ENCODE measurements at places on chromosomes 3 and 15. TPM values are rescaled to one million over a fixed set of nuclear protein-coding genes. Genes with fewer than 3 reads are reported as not detected.

DNA sequence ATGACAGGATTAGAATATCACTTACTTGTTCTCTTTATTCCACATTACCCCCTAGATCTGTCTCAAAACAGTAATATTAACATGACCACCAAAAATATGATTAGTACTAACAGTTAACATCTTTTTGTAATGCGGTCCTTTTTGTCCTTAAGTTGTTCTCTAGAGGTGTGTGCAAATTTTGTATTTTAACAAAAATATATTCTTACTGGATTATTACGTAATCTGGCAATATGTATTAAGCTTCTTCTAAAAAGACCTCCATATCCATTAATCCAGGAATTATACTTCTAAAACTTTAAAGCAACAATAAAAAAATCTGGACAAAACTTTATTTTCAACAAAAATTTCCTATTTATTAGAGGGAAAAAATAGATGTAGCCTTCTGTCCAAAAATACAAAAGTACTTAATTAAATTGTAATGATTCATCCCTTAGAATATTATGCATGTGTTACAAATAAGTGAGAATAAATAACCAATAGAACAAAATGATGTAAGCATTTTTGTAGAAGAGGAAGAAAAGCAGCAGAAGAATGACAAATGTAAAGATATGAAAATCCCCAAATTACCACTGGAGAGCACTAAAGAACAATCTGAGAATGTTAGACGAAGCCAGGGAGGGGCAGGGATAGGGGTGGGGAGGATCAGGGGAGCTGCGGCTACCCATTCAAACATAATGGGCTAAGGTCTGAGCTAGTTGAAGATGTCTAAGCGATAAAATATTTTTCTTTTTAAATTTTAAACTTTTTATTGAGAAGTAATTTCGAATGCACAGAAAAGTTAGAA, 945.6 kb downstream of the MCTP2 start:
- DNase-seq: no peak
- H3K27ac ChIP-seq: no peak overlapping the region
- no peaks in the 10 kb centered on the region for H3K27me3 ChIP-seq
- H3K4me3 ChIP-seq: no peak overlapping the region

- no peaks in the 10 kb centered on the region for H3K36me3 ChIP-seq
- H3K4me1 ChIP-seq: no peaks in the 10 kb centered on the region
- H3K4me3 ChIP-seq: no peak overlapping the region
- no peak for DNase-seq
These were observed 249.0 kb downstream of the CD47 start for GRCh38 chr3:107841831-107842230.

- H3K27me3 ChIP-seq: no peaks in the 10 kb centered on the region
- H3K4me3 ChIP-seq: no peak overlapping the region
- no peaks in the 10 kb centered on the region for H3K4me1 ChIP-seq
- H3K36me3 ChIP-seq: no peaks in the 10 kb centered on the region
These were observed 571.2 kb downstream of the EDEM1 start for GRCh38 chr3:5758699-5759098.

- no peak for DNase-seq
- H3K4me3 ChIP-seq: no peak overlapping the region
- no peaks in the 10 kb centered on the region for H3K36me3 ChIP-seq
- H3K27ac ChIP-seq: no peak overlapping the region
- no peaks in the 10 kb centered on the region for H3K4me1 ChIP-seq
These were observed 54.0 kb downstream of the SNTN start for GRCh38 chr3:63706321-63707085.

GRCh38 chr3:196162679-196163078, 48.5 kb downstream of the ZDHHC19 start:
- no peak for DNase-seq
- H3K4me1 ChIP-seq: peaks cover 20% of the 10 kb centered on the region
- no peak overlapping the region for H3K27ac ChIP-seq
- no peaks in the 10 kb centered on the region for H3K27me3 ChIP-seq
- H3K36me3 ChIP-seq: no peaks in the 10 kb centered on the region

- H3K4me3 ChIP-seq: no peak overlapping the region
- no peak overlapping the region for H3K27ac ChIP-seq
- DNase-seq: no peak
- H3K36me3 ChIP-seq: no peaks in the 10 kb centered on the region
- no peaks in the 10 kb centered on the region for H3K4me1 ChIP-seq
These were observed 457.0 kb upstream of the ALCAM start for GRCh38 chr3:104909721-104910120.

- H3K4me3 ChIP-seq: no peak overlapping the region
- no peaks in the 10 kb centered on the region for H3K4me1 ChIP-seq
- H3K27ac ChIP-seq: no peak overlapping the region
- no peak for DNase-seq
- no peaks in the 10 kb centered on the region for H3K27me3 ChIP-seq
These were observed 474.7 kb upstream of the IL12A start for GRCh38 chr3:159513867-159514380.

- H3K4me1 ChIP-seq: no peaks in the 10 kb centered on the region
- H3K27ac ChIP-seq: no peak overlapping the region
- no peaks in the 10 kb centered on the region for H3K36me3 ChIP-seq
- no peaks in the 10 kb centered on the region for H3K27me3 ChIP-seq
These were observed 235.2 kb downstream of the DTWD1 start for GRCh38 chr15:49855917-49856637.

DNA sequence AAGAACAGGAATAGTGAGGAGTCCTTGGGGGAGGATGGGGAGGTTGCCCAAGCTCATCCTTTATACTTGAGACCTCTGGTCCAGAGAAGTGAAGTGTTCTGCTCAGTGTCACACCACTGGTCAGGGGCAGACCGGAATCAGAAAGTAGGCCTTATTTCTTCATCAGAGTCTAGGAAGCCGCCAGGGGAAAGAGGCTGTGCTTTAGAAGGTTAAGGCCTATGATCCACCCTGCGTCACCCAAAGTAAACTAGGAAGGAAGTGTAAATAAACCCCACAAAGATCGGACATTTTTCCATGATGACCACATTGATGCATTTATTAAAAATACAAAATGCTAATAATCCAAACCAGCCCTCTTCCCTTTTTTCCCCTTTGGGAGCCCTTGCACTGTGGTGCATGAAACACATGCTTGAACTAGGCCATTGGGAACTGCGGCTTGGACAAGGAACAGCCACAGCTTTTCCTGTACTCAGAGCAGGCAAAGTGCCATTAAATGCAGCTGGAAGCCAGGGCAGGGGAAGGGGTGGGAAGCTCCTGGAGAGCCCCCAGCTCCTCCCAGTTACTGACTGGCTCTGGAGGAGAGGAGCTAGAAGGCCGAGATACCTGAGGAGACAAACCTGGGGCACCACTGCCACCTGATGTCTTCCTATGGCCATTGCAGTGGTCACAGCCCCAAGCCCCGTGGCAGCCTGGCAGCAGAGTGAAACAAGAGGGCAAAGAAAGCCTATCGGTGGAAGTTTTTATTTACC, 37.0 kb downstream of the CDC25A start:
- H3K36me3 ChIP-seq: no peaks in the 10 kb centered on the region
- no peaks in the 10 kb centered on the region for H3K27me3 ChIP-seq
- H3K4me1 ChIP-seq: peaks cover 11% of the 10 kb centered on the region
- no peak overlapping the region for H3K4me3 ChIP-seq
- peak overlapping the region; percentile 11 for H3K27ac ChIP-seq
- peak; percentile 50 for DNase-seq

DNA sequence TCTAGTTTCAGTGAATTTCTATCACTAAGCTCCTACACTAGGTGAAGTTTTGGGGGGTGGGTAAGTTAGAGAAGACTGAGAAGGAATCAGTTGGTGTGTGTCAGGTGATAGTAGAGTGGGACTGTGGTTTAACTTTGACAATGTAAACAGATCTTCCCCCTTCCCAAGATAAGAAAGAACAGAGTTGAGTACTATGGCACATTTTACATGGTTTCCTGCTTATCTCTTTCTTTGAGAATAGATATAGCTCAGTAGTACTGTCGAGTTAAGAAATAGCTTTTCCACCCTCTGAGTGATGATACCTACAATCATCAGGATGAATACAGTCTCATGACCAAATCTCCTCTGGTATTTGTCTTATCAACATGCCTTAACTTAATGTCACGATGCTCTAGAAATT, 42.8 kb downstream of the GAP43 start:
- no peak for DNase-seq
- no peaks in the 10 kb centered on the region for H3K36me3 ChIP-seq
- H3K4me1 ChIP-seq: peaks cover 3% of the 10 kb centered on the region
- no peaks in the 10 kb centered on the region for H3K27me3 ChIP-seq

- H3K4me1 ChIP-seq: no peaks in the 10 kb centered on the region
- no peak overlapping the region for H3K4me3 ChIP-seq
- H3K36me3 ChIP-seq: no peaks in the 10 kb centered on the region
- no peak for DNase-seq
- no peaks in the 10 kb centered on the region for H3K27me3 ChIP-seq
These were observed 1108.5 kb upstream of the EPHA6 start for GRCh38 chr3:95705786-95706418.

GRCh38 chr3:128698211-128699047, 27.6 kb upstream of the RAB7A start:
- DNase-seq: no peak
- no peaks in the 10 kb centered on the region for H3K36me3 ChIP-seq

- H3K36me3 ChIP-seq: no peaks in the 10 kb centered on the region
- H3K4me1 ChIP-seq: no peaks in the 10 kb centered on the region
- H3K27ac ChIP-seq: no peak overlapping the region
- no peak overlapping the region for H3K4me3 ChIP-seq
These were observed 103.9 kb downstream of the MME start for GRCh38 chr3:155184011-155184410.

DNA sequence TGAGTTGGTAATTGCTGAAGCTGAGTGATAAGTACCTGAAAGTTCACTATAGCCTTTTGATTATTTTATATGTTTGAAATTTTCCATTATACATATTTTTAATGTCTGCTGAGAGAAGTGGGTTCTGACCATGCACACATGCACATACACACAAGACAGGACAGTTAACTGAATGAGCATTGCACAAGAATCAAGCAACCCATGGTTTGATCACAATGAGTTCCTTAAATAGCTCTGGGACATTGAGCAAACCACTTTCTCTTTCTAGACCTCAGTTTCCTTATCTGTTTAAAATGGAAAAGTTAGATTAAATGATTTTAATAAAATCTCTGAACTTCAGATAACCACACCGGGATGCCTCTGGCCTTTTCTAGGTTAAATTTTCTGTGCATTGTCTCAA, 26.7 kb downstream of the SNTN start:
- DNase-seq: no peak
- H3K27ac ChIP-seq: no peak overlapping the region
- H3K4me1 ChIP-seq: no peaks in the 10 kb centered on the region
- H3K27me3 ChIP-seq: no peaks in the 10 kb centered on the region
- no peak overlapping the region for H3K4me3 ChIP-seq

DNA sequence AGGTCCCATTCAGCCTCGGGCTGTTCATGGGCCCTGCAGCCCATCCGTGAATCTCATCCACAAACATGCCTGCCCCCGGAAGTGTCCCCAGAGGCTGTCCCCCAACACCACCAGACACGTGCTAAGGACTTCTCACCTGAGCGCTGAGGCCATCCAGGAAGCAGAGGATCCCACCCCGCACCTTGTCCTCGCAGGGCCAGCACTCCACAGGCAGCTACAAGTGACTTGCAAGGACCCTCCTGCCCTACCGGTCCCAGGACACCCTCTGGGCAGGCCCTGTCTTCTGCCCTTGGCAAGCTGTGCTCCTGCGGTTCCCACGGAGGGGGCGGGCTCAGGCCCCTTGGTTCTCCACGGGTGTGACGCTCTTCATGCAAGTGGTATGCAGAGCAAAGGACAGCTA, 146.0 kb downstream of the NUP210 start:
- H3K27me3 ChIP-seq: no peaks in the 10 kb centered on the region
- H3K27ac ChIP-seq: no peak overlapping the region
- no peak for DNase-seq
- no peaks in the 10 kb centered on the region for H3K36me3 ChIP-seq

GRCh38 chr3:34851137-34851536, 788.2 kb upstream of the ARPP21 start:
- no peak for DNase-seq
- no peak overlapping the region for H3K4me3 ChIP-seq
- H3K36me3 ChIP-seq: no peaks in the 10 kb centered on the region
- H3K27ac ChIP-seq: no peak overlapping the region
- H3K4me1 ChIP-seq: no peaks in the 10 kb centered on the region

GRCh38 chr15:101481917-101482525, 7.5 kb downstream of the PCSK6 start:
- no peak overlapping the region for H3K27ac ChIP-seq
- peaks cover under 1% of the 10 kb centered on the region for H3K27me3 ChIP-seq
- peaks cover 36% of the 10 kb centered on the region for H3K4me1 ChIP-seq
- H3K36me3 ChIP-seq: no peaks in the 10 kb centered on the region

DNA sequence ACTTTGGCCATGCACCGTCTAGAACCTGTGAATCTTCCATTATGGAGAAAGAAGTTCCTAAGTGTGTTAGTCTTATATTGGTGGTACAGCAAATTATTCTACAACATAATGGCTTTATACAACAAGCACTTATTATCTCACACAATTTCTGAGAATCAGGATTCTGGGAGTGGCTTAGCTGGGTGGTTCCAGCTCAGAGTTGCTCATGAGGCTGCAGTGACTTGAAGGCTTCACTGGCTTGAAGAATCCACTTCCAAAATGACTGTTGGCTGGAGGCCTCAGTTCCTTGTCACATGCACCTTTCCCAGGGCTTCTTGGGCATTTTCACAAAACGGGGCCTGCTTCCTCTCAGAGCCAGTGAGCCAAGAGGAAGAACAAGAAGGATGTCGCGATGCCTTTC, 82.3 kb upstream of the RNF7 start:
- no peak overlapping the region for H3K27ac ChIP-seq
- H3K27me3 ChIP-seq: peaks cover 2% of the 10 kb centered on the region
- no peak for DNase-seq
- no peaks in the 10 kb centered on the region for H3K36me3 ChIP-seq
- H3K4me1 ChIP-seq: peaks cover 18% of the 10 kb centered on the region
- no peak overlapping the region for H3K4me3 ChIP-seq

GRCh38 chr3:67737906-67738865, 83.8 kb upstream of the SUCLG2 start:
- DNase-seq: no peak
- no peak overlapping the region for H3K27ac ChIP-seq
- H3K4me1 ChIP-seq: no peaks in the 10 kb centered on the region
- no peaks in the 10 kb centered on the region for H3K27me3 ChIP-seq
- H3K4me3 ChIP-seq: no peak overlapping the region

- no peaks in the 10 kb centered on the region for H3K36me3 ChIP-seq
- DNase-seq: peak; percentile 69
- H3K27me3 ChIP-seq: no peaks in the 10 kb centered on the region
- peaks cover 37% of the 10 kb centered on the region for H3K4me1 ChIP-seq
- no peak overlapping the region for H3K27ac ChIP-seq
- H3K4me3 ChIP-seq: no peak overlapping the region
These were observed 85.7 kb upstream of the PRR20G start for GRCh38 chr3:127373441-127374085.

GRCh38 chr15:94266789-94267188, 35.4 kb downstream of the MCTP2 start:
- DNase-seq: no peak
- H3K36me3 ChIP-seq: no peaks in the 10 kb centered on the region
- no peak overlapping the region for H3K27ac ChIP-seq
- H3K4me3 ChIP-seq: no peak overlapping the region

GRCh38 chr15:51904421-51904820, 67.2 kb downstream of the LEO1 start:
- H3K4me1 ChIP-seq: no peaks in the 10 kb centered on the region
- H3K36me3 ChIP-seq: peaks cover 6% of the 10 kb centered on the region
- H3K27me3 ChIP-seq: no peaks in the 10 kb centered on the region
- no peak overlapping the region for H3K27ac ChIP-seq
- DNase-seq: no peak

GRCh38 chr15:71335591-71335990, 220.3 kb downstream of the THSD4 start:
- DNase-seq: no peak
- H3K4me3 ChIP-seq: no peak overlapping the region
- peaks cover 3% of the 10 kb centered on the region for H3K4me1 ChIP-seq
- no peaks in the 10 kb centered on the region for H3K36me3 ChIP-seq

The AQP9 gene
- total RNA-seq: 5.6 TPM

The KY gene
- total RNA-seq: 1.5 TPM

The UQCC5 gene
- 19.9 TPM for total RNA-seq

The EPHB3 gene
- 11.7 TPM for total RNA-seq

The CHCHD6 gene
- total RNA-seq: 31.5 TPM

The MINAR1 gene
- 40.6 TPM for total RNA-seq

The ERICH6 gene
- total RNA-seq: 0.40 TPM

The STARD5 gene
- 3.9 TPM for total RNA-seq
